Type B pancreatic cell (in vitro differentiated cells): ENCODE measurements at places on chromosomes 1 and 21. TPM values are rescaled to one million over a fixed set of nuclear protein-coding genes. Genes with fewer than 3 reads are reported as not detected.

DNA sequence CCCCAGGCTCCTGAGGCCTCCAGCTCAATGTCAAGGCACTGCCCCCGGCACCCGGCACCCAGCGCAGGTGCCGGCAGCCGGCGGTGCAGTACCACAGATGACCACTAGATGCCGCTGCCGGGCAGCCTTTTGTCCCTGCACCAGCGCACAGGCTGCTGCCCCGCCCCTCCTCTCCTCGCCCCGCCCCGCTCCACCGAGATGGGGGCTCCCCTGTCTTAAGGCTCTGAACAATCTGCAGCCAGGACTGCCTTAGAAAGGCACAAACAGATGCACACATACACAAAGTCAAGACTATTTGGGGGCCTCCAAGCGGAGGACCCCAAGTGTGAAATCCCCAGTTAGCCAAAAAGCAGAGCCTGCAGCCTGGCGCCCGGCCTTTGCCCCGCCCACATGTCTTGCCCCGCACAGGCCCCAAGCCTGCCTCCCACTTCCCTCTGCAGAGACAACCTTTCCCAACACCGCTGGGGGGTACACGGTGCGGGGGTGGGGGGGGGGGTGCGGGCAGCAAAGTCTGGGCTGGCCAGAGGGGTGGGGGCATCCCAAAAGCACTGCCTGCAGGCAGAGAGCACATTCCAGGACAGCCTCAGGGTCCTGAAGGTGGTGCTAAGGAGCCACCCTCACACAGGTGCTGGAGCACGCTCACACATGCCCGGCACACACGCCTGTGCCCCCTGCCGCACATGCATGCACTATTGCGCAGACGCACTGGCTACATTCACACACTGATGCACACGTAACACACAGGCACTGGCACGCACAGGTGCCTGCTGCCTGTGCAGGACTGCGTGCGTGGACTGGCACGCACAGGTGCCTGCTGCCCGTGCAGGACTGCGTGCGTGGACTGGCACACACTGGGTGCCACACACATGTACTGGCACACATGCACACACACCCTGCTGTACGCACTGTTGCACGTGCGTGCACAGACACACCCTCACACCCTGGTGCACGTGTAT, 37.1 kb downstream of the ARHGEF16 start:
- H3K4me1 ChIP-seq: peaks cover 4% of the 10 kb centered on the region
- no peaks in the 10 kb centered on the region for H3K27me3 ChIP-seq
- peak overlapping the region; percentile 65 for H3K4me3 ChIP-seq
- no peak overlapping the region for H3K27ac ChIP-seq
- peak; percentile 88 for DNase-seq
- H3K36me3 ChIP-seq: peaks cover 14% of the 10 kb centered on the region

DNA sequence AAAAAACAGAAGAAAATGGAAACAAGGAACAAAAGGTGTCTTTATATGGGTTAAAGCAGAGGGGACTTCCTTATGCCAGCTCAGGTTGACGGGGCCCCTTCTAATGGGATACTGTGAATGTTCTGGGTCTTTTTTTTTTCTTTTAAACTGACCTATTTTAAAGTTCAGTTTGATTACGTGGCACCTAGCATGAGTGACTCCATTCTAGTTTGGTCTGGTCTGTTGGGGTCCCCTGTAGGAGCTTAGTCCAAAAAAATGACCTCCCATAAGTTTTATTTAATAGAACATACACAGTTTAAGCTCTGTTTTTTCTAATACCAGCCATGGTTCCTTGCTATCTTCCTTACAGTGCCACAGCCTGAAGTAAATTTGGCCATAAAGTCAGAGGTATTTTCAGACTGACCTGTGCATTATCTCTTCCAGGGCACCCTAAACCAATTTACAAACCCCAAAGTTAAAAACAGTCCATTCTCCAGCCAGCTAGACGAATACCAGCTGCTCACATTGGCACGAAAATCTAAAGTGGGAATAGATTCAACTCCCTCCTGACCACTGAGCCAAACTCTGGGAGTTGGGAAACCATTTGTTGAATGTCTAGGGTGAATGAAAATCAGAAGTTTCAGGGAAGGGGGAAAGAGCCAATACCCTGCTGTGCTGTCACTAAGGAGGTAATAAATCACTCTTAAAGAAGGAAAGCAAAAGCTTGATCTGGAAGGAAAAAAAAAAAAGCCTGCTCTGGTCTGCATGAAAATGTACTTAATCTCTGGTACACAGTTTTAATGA, 42.4 kb downstream of the AKNAD1 start:
- H3K4me1 ChIP-seq: peaks cover 37% of the 10 kb centered on the region
- H3K27ac ChIP-seq: peak overlapping the region; percentile 65
- H3K4me3 ChIP-seq: no peak overlapping the region
- H3K36me3 ChIP-seq: no peaks in the 10 kb centered on the region
- DNase-seq: no peak
- H3K27me3 ChIP-seq: no peaks in the 10 kb centered on the region

GRCh38 chr1:176542352-176542751, 79.4 kb downstream of the PAPPA2 start:
- no peaks in the 10 kb centered on the region for H3K4me1 ChIP-seq
- no peak overlapping the region for H3K27ac ChIP-seq
- no peak for DNase-seq
- H3K27me3 ChIP-seq: peaks cover 7% of the 10 kb centered on the region

- H3K4me1 ChIP-seq: peaks cover 21% of the 10 kb centered on the region
- H3K27me3 ChIP-seq: no peaks in the 10 kb centered on the region
- H3K36me3 ChIP-seq: peaks cover 35% of the 10 kb centered on the region
- H3K27ac ChIP-seq: no peak overlapping the region
Observed at GRCh38 chr1:204465546-204466415, 28.8 kb downstream of the PIK3C2B start.

GRCh38 chr1:53258216-53258615, 19.9 kb upstream of the MAGOH start:
- DNase-seq: no peak
- no peaks in the 10 kb centered on the region for H3K27me3 ChIP-seq
- peak overlapping the region; percentile 98 for H3K27ac ChIP-seq
- H3K4me3 ChIP-seq: no peak overlapping the region
- H3K36me3 ChIP-seq: no peaks in the 10 kb centered on the region
- no peaks in the 10 kb centered on the region for H3K4me1 ChIP-seq

- H3K27me3 ChIP-seq: peaks cover 3% of the 10 kb centered on the region
- H3K4me1 ChIP-seq: peaks cover 28% of the 10 kb centered on the region
- no peak for DNase-seq
- H3K27ac ChIP-seq: peak overlapping the region; percentile 98
- H3K36me3 ChIP-seq: no peaks in the 10 kb centered on the region
Observed at GRCh38 chr1:207054491-207054890, 1.4 kb downstream of the PFKFB2 start.

GRCh38 chr1:175875556-175875955, 132.2 kb upstream of the TNR start:
- peaks cover under 1% of the 10 kb centered on the region for H3K4me1 ChIP-seq
- no peaks in the 10 kb centered on the region for H3K36me3 ChIP-seq
- no peak overlapping the region for H3K27ac ChIP-seq

DNA sequence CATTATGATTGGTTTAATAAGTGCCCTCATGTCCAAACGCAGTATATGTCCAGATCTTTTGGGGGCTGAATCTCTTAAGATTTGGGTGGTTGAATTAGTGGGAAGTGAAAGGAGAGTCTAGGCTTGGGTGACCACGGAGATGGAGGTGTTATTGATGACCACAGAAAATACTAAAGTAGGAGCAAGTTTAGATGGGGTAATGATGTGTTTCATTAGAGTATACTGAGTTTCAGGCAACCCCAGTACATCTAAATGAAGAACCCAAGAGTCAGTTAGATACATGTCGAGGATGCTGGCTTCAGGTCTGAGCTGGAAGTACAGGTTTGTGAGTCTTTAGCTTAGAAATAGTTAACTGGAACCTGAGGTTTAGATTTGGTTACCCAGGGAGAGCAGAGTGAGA, 6.5 kb upstream of the ZZZ3 start:
- no peaks in the 10 kb centered on the region for H3K27me3 ChIP-seq
- no peak for DNase-seq
- H3K27ac ChIP-seq: no peak overlapping the region
- peaks cover 5% of the 10 kb centered on the region for H3K4me1 ChIP-seq

DNA sequence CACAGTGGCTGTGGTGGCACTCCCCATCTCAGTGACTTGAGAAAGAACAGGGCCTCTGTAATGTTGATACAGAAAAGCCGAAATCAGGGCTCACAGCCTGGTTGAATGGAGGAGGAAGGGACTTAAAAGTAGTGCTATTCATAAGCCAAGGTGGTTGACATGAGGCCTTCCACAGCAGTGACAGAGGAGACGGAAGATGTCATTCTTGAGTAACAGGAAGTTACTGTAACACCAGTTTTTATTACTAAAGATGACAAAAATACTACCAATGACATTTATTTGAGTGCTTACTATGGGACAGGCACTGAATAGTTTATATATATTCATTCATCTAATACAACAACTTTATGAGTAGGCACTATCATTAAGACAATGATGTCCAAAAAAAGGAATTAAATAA, 52.8 kb upstream of the GNG12 start:
- no peak overlapping the region for H3K27ac ChIP-seq
- H3K36me3 ChIP-seq: no peaks in the 10 kb centered on the region
- peaks cover 7% of the 10 kb centered on the region for H3K27me3 ChIP-seq
- H3K4me3 ChIP-seq: no peak overlapping the region
- DNase-seq: no peak

DNA sequence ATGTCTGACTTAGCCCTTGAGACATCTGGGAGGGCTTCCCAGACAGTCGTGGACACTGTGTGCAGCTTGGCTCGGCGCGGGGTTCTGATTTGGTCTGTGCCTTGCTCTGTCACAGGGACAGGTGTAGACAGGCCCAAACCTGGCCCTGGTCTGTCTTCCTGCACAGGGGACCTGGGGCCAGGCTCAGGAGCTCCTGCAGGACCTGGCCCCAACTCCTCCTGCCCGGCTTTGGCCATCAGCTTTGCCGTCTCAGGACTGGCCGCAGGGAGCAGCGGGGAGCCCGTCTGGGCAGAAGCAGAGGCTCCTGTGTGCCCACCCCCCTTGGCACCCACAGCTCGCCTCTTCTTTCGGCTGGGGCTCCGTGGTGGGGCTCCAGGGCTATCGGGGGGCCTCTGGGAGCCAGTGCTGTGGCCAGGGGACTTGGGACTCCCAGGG, 1.7 kb downstream of the PERM1 start:
- no peaks in the 10 kb centered on the region for H3K36me3 ChIP-seq
- no peak overlapping the region for H3K27ac ChIP-seq
- H3K4me1 ChIP-seq: peaks cover 4% of the 10 kb centered on the region
- no peak for DNase-seq

- no peak overlapping the region for H3K27ac ChIP-seq
- no peaks in the 10 kb centered on the region for H3K27me3 ChIP-seq
- no peaks in the 10 kb centered on the region for H3K36me3 ChIP-seq
- no peak overlapping the region for H3K4me3 ChIP-seq
- peaks cover 16% of the 10 kb centered on the region for H3K4me1 ChIP-seq
- DNase-seq: no peak
Observed at GRCh38 chr1:213256438-213257087, 205.5 kb downstream of the RPS6KC1 start.

GRCh38 chr1:212678456-212679410, 20.9 kb downstream of the BATF3 start:
- peaks cover 23% of the 10 kb centered on the region for H3K27me3 ChIP-seq
- DNase-seq: peak; percentile 10
- H3K4me1 ChIP-seq: no peaks in the 10 kb centered on the region
- no peak overlapping the region for H3K27ac ChIP-seq

- H3K4me1 ChIP-seq: peaks cover 39% of the 10 kb centered on the region
- H3K4me3 ChIP-seq: peak overlapping the region; percentile 75
- peak overlapping the region; percentile 100 for H3K27ac ChIP-seq
- H3K27me3 ChIP-seq: no peaks in the 10 kb centered on the region
- DNase-seq: no peak
- H3K36me3 ChIP-seq: peaks cover 8% of the 10 kb centered on the region
Observed at GRCh38 chr1:44808938-44809917, 905 bp downstream of the BTBD19 start.

- H3K27me3 ChIP-seq: peaks cover 3% of the 10 kb centered on the region
- peaks cover 7% of the 10 kb centered on the region for H3K36me3 ChIP-seq
- H3K27ac ChIP-seq: no peak overlapping the region
- H3K4me1 ChIP-seq: peaks cover 6% of the 10 kb centered on the region
- DNase-seq: no peak
- no peak overlapping the region for H3K4me3 ChIP-seq
Observed at GRCh38 chr1:243841507-243841906, 8.5 kb downstream of the AKT3 start.

DNA sequence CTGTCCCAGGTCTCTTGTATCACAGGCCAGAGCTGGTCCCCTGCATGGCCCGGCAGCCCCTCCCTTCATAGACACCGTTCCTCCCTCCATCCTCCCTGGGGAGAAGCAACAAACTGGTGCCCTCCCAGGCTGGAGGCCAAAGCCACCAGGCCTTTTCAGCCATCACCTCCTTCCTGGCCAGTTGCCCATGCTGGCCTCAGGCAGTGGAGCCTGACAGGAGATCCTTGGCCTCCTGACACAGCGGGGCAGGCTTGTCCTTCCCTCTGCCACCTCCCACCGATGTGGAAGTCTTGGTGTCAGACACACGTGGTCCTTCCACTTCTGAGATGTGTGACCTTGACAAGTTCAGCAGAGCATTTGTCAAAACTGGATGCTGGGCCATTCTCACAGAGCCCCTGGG, 206.0 kb downstream of the HIVEP3 start:
- peaks cover 21% of the 10 kb centered on the region for H3K4me1 ChIP-seq
- no peak for DNase-seq
- H3K27me3 ChIP-seq: peaks cover 6% of the 10 kb centered on the region
- no peaks in the 10 kb centered on the region for H3K36me3 ChIP-seq
- no peak overlapping the region for H3K4me3 ChIP-seq
- no peak overlapping the region for H3K27ac ChIP-seq

- peaks cover 36% of the 10 kb centered on the region for H3K36me3 ChIP-seq
- no peak overlapping the region for H3K27ac ChIP-seq
- no peak for DNase-seq
Observed at GRCh38 chr1:173744651-173745050, 29.9 kb downstream of the KLHL20 start.

DNA sequence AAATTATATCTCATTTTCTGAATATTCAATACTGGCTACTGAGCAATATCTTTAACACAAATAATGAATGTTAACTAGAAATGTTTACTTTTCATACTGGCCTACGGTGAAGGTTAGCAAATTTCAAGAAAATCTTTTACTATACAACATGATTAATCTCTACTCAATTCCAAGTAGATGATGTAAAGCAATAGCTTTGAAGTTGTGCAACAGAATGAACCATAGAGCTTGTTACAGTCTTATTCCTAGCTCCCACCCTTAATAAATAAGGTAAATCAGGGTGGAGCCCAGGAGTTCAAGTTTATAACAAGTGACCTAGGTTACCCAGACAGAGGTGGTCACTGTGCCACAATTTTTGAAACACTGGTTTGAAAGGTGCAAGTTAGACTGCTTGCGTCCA, 1678.1 kb downstream of the KCNT2 start:
- no peaks in the 10 kb centered on the region for H3K27me3 ChIP-seq
- DNase-seq: no peak
- peaks cover 5% of the 10 kb centered on the region for H3K4me1 ChIP-seq
- H3K4me3 ChIP-seq: no peak overlapping the region

- no peaks in the 10 kb centered on the region for H3K4me1 ChIP-seq
- H3K4me3 ChIP-seq: no peak overlapping the region
- H3K36me3 ChIP-seq: no peaks in the 10 kb centered on the region
Observed at GRCh38 chr1:18977428-18977827, 21.0 kb upstream of the IFFO2 start.

CDC7 gene
- 11.6 and 29.7 TPM in 2 replicates for total RNA-seq

SAMSN1 gene
- total RNA-seq: 2.6 and 6.0 TPM in 2 replicates

ADCY10 gene
- total RNA-seq: 0.14 and 0.39 TPM in 2 replicates

VWA5B1 gene
- total RNA-seq: 1.9 and 2.8 TPM in 2 replicates
